ENCODE measurements at places on chromosomes 16 and 17.

DNA sequence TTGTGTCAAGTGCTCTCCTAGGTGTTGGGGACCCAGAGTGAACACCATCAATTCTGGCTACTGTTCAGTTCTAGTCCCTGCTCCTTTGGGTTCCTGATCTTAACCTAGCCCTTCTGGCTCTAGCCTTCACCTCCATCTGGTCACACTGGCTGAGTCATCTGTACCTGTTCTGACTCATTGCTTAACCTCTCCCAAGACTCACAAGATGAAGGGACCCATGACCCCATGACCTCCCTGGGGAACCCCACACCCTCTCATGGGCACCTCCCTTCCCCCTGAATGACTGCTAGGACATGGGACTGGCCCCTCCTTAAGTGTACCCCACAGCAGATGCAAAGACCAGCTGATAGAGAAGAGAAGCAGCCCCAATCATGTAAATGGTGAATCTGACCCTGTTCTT is 345.8 kb upstream of the CDH5 start:
- no peak for DNase-seq

DNA sequence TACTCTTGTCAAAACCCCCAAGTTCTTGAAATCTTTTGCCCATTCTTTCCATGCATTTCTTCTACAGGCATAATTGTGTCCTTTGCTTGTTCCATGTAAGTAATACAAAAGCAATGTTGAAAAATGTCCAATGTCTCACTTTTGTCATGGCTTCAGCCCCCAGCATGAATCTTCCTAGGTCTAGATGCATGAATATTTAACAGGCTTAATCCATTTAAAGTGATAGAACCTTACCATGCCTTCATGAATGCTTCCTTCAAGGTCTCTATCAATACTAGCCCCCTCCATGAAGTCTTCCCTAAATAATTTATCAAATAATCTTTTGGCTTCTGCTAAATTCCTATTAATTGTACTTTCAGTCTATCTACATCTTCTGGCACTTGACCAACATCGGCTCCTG is 46.1 kb upstream of the ANKFY1 start:
- no peak for DNase-seq

GRCh38 chr16:2288726-2289125 is 20.8 kb upstream of the RNPS1 start:
- DNase-seq = no peak

DNA sequence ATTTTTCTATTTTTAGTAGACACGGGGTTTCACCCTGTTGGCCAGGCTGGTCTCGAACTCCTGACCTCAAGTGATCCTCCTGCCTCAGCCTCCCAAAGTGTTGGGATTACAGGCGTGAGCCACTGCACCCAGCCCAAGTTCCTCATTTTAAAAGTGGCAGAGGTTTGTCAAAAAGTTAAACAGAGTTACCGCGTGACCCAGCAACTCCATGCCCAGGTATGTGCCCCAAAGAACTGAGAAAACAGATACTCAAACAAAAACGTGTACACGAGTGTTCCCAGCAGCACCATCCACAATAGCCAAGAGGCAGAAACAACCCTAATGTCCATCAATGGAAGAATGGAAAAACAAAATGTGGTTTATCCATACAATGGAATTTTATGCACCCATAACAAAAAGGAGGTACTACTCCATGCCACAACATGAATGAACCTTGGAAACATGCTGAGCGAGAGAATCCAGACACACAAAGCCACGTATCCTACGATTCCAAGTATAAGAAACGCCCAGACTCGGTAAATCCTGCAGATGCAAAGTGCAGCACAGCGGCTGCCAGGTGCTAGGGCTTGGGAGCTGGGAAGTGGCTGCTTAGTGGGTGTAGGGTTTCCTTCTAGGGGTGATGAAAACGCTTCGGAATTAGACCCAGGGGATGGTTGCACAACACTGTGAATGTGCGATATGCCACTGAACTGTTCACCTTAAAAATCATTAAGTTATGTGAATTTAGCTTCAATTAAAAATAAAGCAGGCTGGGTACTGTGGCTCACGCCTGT is 24.8 kb downstream of the ADCY9 start:
- DNase-seq = no peak

DNA sequence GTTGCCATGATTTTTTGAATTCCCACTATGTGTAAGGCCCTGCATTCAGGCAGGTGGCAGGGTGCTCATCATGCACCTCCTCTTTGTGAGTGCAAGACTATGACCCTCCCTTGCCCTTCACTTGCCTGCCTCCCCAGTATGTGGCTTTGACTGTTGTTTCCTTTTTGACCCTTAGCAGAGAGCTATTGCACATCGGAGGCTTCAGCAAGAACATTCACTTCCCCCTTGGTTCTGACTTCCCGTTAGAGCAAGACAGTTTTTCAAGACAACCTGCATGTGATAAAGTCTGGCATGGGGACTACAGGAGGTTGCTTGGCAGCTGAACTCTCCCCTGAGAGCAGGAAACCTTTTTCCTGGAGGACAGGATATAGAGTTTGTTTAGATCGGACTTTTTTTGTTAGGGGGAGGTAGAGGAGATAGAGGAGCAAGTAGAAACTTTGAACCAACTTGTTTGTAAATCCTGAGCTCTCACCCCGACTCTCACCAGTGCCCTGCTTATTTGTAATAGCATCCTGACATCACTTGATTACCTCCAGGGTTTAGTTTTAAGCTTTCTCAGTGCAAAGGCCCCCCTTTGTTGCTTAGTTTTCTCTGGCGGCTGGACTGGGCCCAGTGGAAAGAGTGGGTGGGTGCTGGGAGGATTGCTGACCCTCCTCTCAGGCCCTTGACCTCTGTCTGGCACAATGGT is 34.3 kb downstream of the LIMD2 start:
- no peak for DNase-seq

All from fibroblast of skin of back (primary cell).